NCI-H460 (cell line): ENCODE measurements at places on chromosomes 5 and 9. TPM values are rescaled to one million over a fixed set of nuclear protein-coding genes. Genes with fewer than 3 reads are reported as not detected.

- no peak for DNase-seq
These were observed 1.1 kb upstream of the ADAM19 start for GRCh38 chr5:157576678-157577077.

DNA sequence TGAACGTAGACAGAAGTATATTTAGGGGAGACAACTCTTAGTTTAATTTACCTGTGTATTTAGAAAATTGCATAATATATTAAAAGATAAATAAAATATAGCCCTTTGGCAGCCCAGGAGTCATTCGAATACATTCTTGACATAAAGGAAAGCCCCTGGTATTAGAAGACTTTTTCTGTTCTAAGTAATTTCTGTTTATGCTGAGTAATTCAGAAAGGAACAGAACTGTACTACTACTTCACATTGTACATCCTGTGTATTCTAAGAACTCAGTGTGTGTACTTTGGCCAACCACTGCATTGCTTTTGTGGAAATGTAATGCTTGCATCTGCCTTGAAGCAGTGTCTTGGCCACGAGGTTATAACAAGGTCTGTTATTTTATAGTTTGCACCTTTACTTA lies 136.4 kb downstream of the KDM4C start:
- no peak for DNase-seq

- DNase-seq = no peak
These were observed 27.5 kb upstream of the SYK start for GRCh38 chr9:90774071-90774470.

- no peak for DNase-seq
These were observed 116.0 kb downstream of the SLC12A2 start for GRCh38 chr5:128199611-128200010.

GRCh38 chr9:129868872-129869486 lies 33.7 kb downstream of the USP20 start:
- DNase-seq = no peak

- no peak for DNase-seq
These were observed 27.3 kb downstream of the PNPLA7 start for GRCh38 chr9:137522746-137523455.

GRCh38 chr5:124825983-124826337 lies 79.5 kb upstream of the ZNF608 start:
- DNase-seq = no peak

GRCh38 chr5:76402886-76403765 lies at the start of gene IQGAP2:
TSS of gene IQGAP2 (plus strand) at chr5:76403285. CDS start at chr5:76403546, 261 bp downstream.
- peak; percentile 46 for DNase-seq

- DNase-seq = peak; percentile 74
These were observed at the start of gene POMT1 for GRCh38 chr9:131502781-131503625. TSS of gene POMT1 (plus strand) at chr9:131502918. CDS start at chr9:131504219, 1,301 bp downstream.

- DNase-seq = no peak
These were observed 149.0 kb downstream of the AOPEP start for GRCh38 chr9:94875300-94876020.

- no peak for DNase-seq
These were observed 244.1 kb upstream of the PRR16 start for GRCh38 chr5:120219988-120220387.

- DNase-seq = no peak
These were observed 73.3 kb downstream of the FER start for GRCh38 chr5:108820983-108821382.

DNA sequence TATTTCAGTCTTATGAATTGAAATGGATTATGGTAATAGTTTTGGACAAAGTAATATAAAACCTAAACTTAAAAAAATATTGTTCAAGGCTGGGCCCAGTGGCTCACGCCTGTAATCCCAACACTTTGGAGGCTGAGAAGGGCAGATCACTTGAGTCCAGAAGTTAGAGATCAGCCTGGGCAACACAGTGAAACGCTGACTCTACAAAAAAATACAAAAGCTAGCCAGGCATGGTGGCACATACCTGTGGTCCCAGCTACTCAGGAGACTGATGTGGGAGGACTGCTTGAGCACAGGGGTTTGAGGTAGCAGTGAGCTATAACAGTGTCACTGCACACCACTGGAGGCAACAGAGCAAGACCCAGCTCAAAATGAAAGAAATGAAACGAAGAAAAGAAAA lies 81.9 kb downstream of the SCAI start:
- no peak for DNase-seq

DNA sequence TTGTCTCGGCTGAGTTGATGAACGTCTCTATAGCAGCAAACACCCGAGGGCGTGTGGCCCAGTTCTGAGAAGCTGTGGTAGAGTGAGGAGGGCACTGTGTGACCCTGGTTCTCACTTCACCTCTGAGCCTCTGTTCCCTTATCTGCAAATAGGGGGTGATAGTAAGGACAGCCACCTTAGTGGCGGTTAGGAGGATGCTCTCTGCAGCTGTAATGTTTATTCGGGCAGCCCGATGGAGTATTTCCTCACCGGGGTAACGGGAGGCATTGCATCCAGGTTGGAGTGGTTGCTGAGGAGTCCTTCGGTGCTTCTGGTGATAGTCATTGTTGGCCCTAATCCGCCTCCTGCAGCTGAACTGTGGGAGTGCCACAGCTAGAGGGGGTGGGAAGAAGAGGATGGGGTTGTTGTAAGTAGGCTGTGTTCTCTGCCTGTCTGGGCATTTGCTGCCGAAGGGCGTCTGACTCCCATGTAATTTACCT lies 13.9 kb downstream of the PRRC2B start:
- no peak for DNase-seq

DNA sequence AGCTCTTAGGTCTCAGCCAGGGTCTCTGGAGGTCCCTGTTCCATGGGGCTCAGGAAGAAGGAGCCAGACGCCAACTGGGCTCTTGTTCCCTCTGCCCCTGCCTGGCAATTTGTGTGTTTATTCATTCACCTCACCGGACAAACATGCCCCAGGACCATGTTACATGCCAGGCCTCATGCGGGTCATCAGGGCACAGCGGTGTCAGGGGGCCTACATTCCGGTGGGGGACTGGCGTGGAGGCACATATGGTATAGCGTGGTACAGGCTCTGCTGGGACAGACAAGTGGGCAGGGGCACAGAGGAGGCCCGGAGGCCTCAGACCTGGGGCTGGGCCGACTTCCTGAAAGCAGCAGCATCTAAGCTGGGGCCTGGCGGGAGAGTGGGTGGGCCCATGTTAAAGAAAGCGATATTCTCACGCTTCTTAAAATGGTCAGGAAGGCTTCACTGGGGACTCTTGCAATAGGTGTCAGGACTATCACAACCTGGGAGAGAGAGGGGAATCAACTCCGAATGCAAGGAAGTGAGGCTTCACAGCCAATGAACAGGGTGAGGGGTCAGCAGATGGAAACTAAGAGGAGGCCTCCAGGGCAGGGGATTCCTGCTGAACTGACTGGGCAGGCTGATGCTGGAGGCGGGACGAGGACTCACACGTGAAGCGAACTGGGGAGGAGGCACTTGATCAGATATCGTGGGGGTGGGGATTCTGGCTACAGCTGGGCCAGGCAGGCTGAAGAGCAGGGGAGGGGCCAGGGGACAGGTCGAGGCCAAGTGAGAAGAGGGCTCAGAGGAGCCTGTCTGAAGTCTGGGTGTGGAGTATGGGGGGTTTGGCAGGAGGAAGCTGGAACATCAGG lies 41.9 kb downstream of the NCS1 start:
- DNase-seq = no peak

GRCh38 chr5:176866707-176867310 lies 32.3 kb downstream of the HK3 start:
- DNase-seq = no peak

Gene TLE1
- 7.3 and 9.8 TPM in 2 replicates for total RNA-seq

Gene CDH10
- total RNA-seq = 7.9 and 8.6 TPM in 2 replicates

Gene SAP30L
- 27.2 and 39.1 TPM in 2 replicates for total RNA-seq

Gene TMEM8B
- 1.2 and 1.4 TPM in 2 replicates for total RNA-seq

Gene ARID3C
- not detected in 2 replicates for total RNA-seq

Gene IL11RA
- total RNA-seq = 2.2 and 3.3 TPM in 2 replicates

Gene GFRA3
- 0.05 TPM in 1 of 2 replicates, not detected in the other for total RNA-seq

Gene TUT7
- 14.4 and 22.6 TPM in 2 replicates for total RNA-seq

Gene PCA3
- total RNA-seq = not detected in 2 replicates

Gene SOX30
- total RNA-seq = not detected in 2 replicates
